Neuronal stem cell (in vitro differentiated cells): ENCODE measurements at places on chromosomes 12 and 14.

DNA sequence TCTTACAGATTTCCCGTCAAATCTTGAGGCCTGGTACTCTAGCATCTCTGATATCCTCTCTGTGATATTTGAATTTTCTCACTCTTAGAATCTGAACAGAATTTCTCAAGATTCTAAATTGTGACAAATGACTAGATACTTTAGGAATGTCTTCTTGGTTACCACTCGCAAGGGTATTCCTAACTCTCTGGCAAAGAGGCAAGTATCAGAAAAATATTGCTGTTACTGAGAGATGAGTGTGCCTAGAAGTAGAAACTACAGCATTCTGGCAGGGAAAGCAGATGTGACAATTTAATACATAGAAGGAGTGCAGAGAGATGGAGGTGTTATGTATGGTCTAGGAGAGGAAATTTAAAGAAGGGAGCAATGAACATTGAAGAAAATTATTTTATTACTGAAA lies 467.8 kb downstream of the LRIG3 start:
- no peaks in the 10 kb centered on the region for H3K27me3 ChIP-seq
- no peaks in the 10 kb centered on the region for H3K36me3 ChIP-seq
- peaks cover 3% of the 10 kb centered on the region for H3K4me1 ChIP-seq

- H3K36me3 ChIP-seq: no peaks in the 10 kb centered on the region
- H3K4me1 ChIP-seq: no peaks in the 10 kb centered on the region
- no peak overlapping the region for H3K4me3 ChIP-seq
- H3K27ac ChIP-seq: no peak overlapping the region
These were observed 213.0 kb upstream of the PDE3A start for GRCh38 chr12:20155374-20155773.

DNA sequence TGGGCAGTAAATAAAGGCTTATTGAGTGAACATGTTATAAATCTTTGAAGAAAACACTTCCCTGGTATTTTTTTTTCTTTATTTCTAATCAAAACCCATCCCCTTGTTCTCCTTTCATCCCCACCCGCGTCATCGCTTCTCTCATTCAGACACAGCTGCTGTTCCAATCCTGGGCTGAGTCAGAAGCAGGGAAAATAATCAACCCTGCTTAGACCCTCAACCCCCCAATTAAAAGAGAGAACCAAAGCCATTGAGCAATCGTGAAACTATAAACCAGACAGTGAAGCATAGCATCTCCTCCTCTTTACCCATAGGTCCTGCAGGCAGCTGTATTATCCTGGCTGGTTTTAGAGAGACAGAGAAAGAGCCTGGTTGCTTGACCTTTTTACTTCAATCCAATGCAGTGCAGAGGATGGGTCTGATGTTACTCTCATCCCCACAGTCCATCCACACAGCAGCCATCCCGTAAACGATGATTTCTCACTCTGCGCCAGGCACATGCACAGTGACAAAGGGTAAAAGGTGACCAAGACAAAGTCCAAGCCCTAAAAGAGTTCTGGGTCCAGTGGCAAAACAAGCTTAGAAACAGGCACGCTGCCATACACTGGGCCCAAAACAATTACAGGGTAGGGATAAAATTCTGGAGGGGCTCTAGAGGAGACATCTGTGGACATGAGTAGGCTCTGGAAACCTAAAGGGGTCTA lies 238.3 kb downstream of the GALC start:
- DNase-seq: no peak
- no peaks in the 10 kb centered on the region for H3K4me1 ChIP-seq
- H3K36me3 ChIP-seq: no peaks in the 10 kb centered on the region
- no peaks in the 10 kb centered on the region for H3K27me3 ChIP-seq
- no peak overlapping the region for H3K4me3 ChIP-seq

DNA sequence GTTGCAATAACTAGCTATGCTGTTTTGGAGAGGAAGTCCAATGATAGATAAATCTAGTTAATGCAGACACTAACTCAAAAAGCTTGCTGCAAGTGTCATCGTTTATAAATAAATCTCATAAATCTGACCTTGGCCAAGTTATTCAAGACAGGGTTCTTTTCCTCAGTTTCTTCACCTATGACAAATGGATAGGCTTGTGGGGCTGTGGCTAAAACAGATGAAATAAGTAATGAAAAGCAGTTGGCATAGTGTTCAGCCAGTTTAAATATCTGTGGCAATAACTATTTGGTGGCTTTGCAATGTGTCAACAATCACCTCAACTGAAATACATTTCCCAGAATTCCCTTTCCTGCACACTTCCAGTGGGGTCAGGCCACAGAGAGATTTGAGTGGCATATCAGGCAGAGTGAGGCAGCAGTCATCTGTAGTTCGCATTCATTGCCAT lies 169.9 kb downstream of the DYRK2 start:
- H3K27me3 ChIP-seq: no peaks in the 10 kb centered on the region
- no peak overlapping the region for H3K4me3 ChIP-seq
- H3K36me3 ChIP-seq: no peaks in the 10 kb centered on the region
- no peak for DNase-seq
- no peaks in the 10 kb centered on the region for H3K4me1 ChIP-seq
- H3K27ac ChIP-seq: no peak overlapping the region

DNA sequence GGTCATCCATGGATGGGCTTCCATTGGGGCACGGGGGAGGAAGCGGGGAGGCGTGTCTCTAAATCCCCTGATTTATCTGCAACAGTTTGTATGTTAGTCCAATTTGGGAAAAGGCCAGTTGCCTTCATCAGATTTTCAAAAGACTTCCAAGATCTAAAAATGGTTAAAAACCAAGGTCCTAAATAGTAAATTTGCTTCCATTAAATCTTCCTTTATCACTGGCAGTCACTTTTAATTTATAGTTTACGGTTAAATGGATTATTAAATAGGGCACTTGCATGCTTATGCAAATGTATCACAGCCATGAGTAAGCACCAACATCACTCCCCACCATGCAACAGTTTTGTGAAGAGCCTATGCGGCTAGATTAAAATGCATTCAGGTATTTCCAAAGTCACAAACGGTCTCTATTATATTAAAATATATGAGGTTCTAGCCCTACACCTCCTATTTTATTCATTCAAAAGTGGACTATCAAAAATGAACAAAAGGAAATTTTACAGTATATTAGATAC lies 108.2 kb upstream of the GPHB5 start:
- peaks cover 6% of the 10 kb centered on the region for H3K36me3 ChIP-seq
- peaks cover 1% of the 10 kb centered on the region for H3K4me1 ChIP-seq
- no peak overlapping the region for H3K4me3 ChIP-seq
- H3K27ac ChIP-seq: no peak overlapping the region
- no peaks in the 10 kb centered on the region for H3K27me3 ChIP-seq

- DNase-seq: peak; percentile 62
- H3K27ac ChIP-seq: peak overlapping the region; percentile 54
- H3K4me3 ChIP-seq: peak overlapping the region; percentile 96
- H3K4me1 ChIP-seq: no peaks in the 10 kb centered on the region
- no peaks in the 10 kb centered on the region for H3K36me3 ChIP-seq
These were observed 12.5 kb upstream of the MAP3K9 start for GRCh38 chr14:70821584-70822529.
